Liver (tissue), 10 donors: ENCODE measurements at places on chromosomes 6 and 20. TPM values are rescaled to one million over a fixed set of nuclear protein-coding genes. Genes with fewer than 3 reads are reported as not detected.

The TMEM217 gene
- 0.67 TPM for total RNA-seq

The HMGCLL1 gene
- 0.84 TPM for total RNA-seq

The ECT2L gene
- not detected for total RNA-seq

The HELZ2 gene
- total RNA-seq, result 21.3 TPM

The KCNQ5 gene
- total RNA-seq, result 1.1 TPM
